ENCODE measurements at places on chromosomes 11 and 22.

GRCh38 chr11:95711162-95711944, 78.2 kb downstream of the FAM76B start:
- DNase-seq, result no peak

DNA sequence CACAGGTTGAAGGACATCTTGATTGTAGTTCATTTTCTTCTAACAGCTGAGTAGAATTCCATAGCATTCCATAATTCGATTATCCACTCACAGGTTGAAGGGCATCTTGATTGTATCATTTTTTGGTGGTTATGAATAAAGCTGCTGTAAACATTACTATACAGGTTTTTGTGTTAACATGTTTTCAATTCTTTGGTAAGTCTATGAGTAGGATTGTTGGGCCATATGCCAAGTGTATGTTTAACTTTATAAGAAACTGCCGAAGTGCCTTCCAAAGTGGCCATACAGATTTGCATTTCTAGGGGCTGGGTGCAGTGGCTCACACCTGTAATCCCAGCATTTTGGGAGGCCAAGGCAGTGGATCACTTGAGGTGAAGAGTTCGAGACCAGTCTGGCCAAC, 44.6 kb downstream of the ANKRD42 start:
- no peak for DNase-seq

GRCh38 chr22:49268924-49269323, 558.7 kb downstream of the BRD1 start:
- no peak for DNase-seq

- DNase-seq, result no peak
Observed at GRCh38 chr11:18393581-18394274, 635 bp upstream of the LDHA start.

DNA sequence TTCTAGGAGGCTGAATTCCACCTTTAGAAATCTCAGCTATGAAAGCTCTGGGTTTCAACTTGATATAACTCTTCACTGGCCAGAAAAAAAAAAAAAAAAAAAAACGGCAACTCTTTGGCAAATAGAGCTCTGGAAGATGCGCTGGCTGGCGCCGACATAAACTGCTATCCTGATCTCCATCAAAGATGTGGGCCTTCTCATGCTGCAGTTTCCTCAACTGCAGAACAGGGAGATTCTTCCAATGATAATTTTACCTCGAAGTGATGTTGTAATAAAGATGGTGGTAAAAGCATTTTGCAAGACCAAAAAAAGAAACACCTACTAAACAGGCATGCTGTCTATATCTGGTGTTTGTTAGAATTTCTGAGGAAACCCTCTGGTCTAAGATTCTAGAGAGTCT, 20.3 kb downstream of the FLI1 start:
- DNase-seq, result no peak

DNA sequence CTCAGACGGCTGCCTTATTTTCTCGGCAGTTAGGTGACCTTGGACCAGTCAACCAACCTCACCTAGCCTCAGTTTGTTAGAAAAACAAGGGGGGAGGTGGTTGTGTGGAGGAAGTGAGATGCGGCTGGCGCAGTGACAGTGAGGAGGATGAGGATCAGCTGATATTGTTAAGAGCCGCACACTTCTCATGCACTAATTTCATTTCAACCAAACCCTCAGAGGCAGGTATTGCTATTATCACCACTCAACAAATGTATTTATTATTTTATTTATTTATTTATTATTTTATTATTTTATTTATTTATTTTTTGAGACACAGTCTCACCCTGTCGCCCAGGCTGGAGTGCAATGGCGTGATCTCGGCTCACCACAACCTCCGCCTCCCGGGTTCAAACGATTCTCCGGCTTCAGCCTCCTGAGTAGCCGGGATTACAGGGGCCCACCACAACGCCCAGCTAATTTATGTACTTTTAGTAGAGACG, 2.1 kb downstream of the LGALS1 start:
- DNase-seq, result no peak
